Thymus (tissue), 14 donors: ENCODE measurements at places on chromosomes 2 and 18.

DNA sequence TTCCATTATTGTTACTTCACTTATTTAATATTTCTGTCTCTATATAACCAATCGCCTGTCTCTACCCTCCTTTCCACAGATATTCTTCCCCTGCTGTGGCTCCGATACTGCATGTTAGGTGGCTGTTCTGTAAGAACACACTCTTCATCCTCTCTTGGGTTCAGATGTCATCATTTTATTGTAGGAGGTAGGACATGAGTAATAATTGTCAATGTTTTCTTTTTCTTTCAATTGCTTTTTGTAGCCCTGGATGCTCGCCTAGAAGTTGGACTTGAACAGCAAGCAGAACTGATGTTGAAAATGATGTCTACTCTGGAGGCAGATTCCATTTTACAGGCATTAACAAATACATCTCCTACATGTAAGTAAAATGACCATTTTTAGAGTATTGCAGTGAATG, 128.6 kb downstream of the BIRC6 start:
- DNase-seq = no peak

DNA sequence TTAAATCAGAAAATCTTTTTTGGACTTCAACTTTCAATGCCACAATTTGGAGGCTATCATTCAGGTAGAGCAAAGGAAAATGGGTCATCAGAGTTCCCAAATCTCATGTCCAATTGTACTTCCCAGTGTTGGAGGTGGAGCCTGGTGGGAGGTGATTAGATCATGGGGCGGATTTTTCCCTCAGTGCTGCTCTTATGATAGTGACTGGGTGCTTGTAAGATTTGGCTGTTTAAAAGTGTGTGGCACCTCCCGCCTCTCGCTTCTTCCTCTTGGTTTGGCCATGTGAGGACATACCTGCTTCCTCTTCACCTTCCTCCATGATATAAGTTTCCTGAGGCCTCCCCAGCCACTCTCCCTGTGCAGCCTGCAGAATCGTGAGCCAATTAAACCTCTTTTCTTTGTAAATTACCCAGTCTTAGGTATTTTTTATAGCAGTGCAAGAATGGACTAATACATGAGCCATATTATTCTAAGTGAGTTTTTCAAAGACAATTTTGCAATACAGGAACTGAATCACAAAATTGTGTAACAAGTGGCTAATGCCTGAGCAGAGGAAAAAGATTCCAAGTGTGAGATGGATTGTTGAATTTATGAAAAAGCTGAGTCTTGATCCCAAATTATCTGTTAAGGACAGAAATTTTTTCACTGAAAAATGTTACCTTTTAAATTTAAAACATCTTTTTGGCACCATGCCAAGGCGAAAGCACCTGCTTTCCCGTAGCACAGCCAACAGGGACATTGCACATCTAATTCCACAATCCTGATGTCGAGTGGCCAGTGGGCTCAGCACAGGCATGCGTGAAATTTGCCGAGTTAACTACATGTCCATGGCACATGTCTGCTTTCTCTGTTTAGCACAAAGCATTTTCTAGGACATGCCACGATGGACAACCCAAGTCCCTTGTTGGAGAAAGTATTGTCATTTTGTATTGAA, 150.9 kb downstream of the COL6A3 start:
- no peak for DNase-seq

- no peak for DNase-seq
These were observed 242.4 kb downstream of the LPIN1 start for GRCh38 chr2:11988691-11989353.

DNA sequence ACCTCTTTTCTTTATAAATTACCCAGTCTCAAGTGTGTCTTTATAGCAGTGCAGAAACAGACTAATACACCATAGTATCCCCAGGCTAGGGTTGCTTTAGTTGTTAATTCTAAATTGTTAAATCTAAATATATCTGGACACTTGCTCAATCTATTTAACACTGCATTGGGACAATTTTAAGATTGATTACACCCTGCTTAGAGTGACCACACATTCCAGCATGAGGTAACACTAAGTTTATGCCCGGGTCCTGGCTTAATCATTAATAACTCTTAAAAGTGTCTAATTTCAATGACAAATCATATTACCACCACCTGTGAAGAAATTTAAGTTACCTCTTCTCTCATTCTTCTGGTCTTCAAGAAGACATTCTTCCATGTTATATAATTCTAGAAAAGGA, 131.4 kb downstream of the ZNF385B start:
- no peak for DNase-seq

GRCh38 chr2:109261906-109262631, 133.1 kb downstream of the SH3RF3 start:
- no peak for DNase-seq

- DNase-seq = no peak
These were observed 69.0 kb downstream of the ANKRD44 start for GRCh38 chr2:197241596-197241995.

GRCh38 chr2:16650287-16651249, 15.1 kb downstream of the CYRIA start:
- DNase-seq = no peak

- DNase-seq = no peak
These were observed 21.7 kb upstream of the SAG start for GRCh38 chr2:233285921-233286320.

DNA sequence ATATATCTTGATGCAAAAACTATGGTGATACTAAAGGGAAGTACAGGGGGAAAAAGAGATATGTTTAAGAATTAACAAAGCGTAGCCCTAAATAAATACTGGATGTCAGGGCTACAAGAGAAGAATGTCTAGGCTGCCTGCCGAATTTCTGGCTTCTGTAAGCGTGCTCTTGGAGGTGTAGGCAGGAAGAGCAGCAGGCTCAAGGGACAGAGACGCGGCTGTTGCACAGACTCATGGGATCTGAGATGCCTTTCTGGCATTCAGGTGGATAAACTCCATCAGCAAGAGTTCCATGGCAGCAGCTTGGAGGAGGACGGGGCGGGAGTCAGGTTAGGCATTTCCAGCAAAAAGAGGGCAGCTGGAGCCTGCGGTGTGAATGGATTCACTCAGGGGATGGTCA, 123.2 kb upstream of the TWIST2 start:
- no peak for DNase-seq

- no peak for DNase-seq
These were observed 47.5 kb downstream of the NBEAL1 start for GRCh38 chr2:203062126-203062525.

DNA sequence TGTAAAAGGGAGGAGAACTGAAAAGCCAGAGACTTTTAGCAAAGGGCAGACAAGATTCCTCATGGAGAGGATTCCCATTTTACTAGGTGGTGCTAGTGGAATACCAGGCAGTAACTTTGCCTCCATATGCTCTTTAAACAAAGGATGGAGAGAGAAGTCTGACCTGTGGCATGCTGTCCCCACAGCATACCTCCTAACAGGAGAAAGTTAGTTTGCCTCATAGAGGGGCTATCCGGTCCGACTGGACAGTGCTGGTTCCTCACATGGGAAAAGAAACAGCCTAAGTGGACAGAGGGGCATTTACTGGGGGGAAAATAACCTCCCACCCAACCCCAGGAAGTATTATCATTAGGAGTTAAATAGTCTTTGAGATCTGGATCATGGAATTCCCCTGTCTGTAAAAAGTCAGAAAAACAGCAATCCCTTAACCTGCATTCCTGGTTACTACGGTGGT, 31.6 kb upstream of the GMCL1 start:
- no peak for DNase-seq

GRCh38 chr2:113972766-113973165, 82.9 kb downstream of the ACTR3 start:
- DNase-seq = no peak

DNA sequence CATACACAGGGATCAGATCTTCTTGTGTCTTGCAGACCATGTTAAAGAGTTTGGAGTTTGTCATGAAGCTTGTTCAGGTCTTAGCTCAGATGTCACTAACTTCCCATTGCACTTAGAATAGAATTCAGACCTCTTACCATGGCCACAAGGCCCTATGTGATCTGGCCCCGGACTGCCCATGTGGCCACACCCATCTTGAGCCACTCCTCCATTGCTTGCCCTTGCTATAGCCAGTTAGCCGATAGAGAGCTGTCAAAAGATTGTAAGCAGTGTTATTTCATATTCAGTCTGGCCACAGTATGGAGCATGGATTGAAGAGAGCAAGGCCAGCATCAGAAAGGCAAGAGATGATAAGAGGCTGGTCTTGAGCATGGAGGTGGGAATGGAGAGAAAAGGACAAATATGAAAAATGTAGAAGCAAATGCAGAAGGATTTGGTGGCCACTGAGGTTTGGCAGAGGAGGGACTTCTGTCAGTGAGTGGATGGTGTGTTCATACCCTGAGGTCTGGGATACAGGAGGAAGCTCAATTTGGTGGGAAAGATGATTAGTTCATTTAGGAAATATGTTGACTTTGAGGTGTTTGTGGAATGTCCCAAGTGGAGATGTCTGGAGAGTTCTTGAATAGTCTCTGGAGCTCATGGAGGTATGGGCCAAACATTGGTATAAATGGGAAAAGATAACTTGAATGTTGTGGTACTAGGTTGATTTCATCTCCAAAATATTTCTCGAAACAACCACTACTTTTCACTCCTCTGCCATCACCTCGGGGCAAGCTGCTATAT, 10.6 kb downstream of the DGUOK start:
- DNase-seq = no peak

DNA sequence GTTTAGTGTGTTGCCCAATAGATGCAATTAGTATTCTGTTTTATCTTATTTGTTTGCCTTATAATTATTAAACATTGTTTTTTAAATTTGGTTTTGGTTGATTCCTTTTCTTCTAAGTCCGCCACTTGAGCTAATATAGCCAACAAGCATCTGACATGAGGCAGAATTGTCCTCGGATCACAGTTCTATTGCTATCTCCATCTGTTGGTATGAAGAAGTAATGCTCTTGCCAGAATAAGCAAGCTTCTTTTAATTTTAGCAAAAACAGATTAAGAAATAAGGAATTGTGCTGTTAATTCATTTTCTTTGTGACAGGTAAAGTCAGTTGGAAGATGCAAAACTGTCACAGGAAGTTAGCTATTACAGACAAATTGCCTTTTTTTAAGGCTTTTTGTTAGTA, 54.3 kb downstream of the R3HDM1 start:
- DNase-seq = no peak
